ENCODE measurements at places on chromosomes 5 and 9.

DNA sequence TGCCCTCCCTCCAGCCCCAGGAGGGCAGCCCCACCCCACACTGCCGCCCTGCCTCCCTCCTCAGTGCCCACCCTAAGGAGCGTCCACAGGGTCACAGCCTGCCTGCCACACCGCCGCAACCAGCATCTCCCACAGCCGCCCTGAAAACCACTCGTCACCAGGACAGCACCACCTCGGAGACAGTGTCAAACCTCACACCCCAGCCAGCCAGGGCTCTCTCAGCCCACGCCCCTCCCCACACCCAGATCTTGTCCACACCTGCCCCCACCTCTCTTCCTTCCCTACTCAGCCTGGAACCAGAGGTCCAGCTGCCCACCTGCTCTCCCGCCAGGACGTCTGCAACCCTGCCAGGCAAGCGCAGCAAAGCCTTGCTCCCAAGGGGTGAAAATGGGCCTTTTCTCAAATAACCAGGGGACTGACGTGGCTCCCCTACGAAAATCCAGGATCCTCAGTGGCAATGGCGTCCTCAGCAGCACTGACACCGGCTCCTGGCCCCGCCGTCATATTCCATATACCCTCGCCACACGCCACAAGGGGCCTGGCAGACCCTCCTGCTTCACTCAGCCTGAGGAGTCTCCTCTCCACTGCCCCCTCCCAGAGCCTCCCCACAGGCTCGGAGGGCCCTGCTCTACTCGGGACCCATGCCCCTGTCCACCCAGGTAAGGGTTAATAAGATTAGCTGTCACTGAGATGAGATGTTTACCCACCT is 71.0 kb upstream of the ADAMTS2 start:
- peak; percentile 65 for DNase-seq

DNA sequence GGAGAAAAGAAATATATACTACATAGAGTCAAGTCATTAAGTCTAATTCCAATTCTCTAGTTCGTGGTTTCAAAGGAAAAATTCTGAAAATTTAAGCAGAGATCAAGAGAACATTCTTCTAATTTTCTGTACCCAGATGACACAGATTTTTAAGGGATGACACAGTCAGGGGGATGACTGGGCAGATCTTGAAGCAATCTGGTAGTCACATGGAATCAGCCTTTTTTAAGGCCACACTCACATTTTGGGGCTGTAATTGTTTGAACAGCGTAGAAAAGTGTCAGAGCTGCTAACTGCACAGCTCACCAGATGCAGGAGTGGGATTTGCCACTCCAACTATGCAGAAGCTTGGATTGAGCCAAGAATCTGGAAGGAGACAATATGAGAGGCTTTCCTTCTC is 20.4 kb downstream of the PDE4D start:
- DNase-seq, result no peak

DNA sequence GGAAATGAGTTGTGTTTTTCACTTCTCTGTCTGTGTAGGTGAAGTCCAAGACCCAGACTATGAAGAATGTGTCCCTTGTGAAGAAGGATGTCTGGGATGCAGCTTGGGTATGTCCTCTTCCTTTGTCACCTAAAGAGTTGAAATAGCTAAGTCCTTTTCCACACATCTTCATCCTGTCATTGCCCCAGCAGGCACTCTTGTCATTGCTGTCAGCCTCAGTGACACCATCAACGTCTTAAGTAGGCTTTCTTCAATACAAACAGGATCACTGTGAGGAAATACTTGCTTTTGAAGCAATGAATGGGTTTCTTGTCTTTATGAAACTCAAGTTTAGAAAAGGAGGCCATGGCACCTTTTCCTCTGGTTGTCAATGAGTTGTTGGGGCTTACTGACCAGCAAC is 153.6 kb downstream of the RFK start:
- DNase-seq, result no peak

DNA sequence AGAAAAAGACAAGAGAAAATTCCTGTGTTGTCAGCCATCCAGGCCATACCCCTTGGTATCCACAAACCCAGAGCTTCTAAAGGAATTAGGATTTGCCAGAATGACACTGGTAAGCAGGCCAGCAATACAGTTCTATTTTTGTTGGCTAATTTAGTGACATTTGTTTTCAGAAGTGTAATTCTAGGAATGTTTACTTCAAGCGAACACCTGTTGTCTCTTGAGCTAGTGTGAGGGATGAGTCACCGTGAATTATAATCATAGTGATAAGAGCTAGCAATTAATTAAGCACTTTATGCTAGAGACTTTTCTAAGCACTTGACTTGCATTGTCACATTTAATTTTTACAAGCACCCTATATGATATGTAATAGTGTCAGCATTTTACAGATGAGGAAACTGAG is 99.2 kb downstream of the PRKACG start:
- no peak for DNase-seq

GRCh38 chr5:170112876-170113521 is 7.3 kb downstream of the FOXI1 start:
- DNase-seq, result no peak

DNA sequence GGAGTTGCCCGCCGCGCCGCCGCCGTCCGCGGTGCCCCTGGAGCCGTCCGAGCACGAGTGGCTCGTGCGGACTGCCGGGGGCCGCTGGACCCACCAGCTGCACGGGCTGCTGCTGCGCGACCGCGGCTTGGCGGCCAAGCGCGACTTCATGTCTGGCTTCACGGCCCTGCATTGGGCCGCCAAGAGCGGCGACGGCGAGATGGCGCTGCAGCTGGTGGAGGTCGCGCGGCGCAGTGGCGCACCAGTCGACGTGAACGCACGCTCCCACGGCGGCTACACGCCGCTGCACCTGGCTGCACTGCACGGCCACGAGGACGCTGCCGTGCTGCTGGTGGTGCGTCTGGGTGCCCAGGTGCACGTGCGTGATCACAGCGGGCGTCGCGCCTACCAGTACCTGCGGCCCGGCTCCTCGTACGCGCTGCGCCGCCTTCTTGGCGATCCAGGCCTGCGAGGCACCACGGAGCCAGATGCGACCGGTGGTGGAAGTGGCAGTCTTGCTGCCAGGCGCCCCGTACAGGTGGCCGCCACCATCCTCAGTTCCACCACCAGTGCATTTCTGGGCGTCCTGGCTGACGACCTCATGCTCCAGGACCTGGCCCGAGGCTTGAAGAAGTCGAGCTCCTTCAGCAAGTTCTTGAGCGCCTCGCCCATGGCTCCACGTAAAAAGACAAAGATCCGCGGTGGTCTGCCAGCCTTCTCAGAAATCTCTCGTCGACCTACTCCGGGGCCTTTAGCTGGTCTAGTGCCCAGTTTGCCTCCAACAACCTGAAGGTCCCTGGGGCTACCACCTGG is 1.6 kb downstream of the SOWAHA start:
- DNase-seq, result no peak

GRCh38 chr5:43245724-43246385 is 53.8 kb downstream of the NIM1K start:
- no peak for DNase-seq

- DNase-seq, result no peak
These were observed 93.4 kb downstream of the KCNIP1 start for GRCh38 chr5:170597109-170597751.

DNA sequence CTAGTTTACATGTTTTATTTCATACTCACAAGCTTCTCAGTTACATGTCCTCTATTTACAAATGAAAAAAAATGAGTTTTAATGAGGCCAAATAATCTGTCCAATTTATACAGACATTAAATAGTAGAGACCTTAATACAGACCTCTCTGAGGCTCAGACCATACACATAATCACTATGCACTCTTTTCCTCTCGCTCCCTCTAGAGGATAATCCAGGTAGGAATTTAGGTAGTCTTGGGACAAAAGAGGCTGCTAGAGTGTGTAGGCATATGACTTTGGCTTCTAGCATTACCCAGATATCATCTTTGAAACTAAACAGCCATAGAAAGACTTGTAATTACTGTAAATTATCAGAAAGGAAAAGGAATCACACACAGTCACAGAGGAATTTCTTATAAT is 444.7 kb downstream of the HINT1 start:
- DNase-seq, result no peak

GRCh38 chr5:76326577-76327302 is 76.3 kb upstream of the IQGAP2 start:
- no peak for DNase-seq

DNA sequence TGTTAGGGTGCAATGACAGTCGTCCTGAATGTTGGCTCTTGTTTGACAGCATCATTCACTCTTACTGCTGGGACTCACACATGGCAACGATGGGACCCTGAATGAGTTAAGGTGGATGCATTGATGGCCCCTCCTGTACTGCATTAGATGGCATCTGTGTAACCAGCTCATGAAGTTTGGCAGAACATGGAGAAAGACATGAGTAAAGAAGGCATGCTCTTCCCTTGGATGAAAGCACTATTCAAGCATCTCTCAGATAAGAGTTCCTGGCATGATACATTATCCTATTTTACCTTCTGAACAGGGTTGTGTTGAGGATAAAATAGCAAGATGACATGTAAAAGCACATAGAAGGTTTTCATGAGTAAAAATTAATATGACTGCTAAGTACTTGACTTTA is 142.2 kb upstream of the GAS1 start:
- no peak for DNase-seq

DNA sequence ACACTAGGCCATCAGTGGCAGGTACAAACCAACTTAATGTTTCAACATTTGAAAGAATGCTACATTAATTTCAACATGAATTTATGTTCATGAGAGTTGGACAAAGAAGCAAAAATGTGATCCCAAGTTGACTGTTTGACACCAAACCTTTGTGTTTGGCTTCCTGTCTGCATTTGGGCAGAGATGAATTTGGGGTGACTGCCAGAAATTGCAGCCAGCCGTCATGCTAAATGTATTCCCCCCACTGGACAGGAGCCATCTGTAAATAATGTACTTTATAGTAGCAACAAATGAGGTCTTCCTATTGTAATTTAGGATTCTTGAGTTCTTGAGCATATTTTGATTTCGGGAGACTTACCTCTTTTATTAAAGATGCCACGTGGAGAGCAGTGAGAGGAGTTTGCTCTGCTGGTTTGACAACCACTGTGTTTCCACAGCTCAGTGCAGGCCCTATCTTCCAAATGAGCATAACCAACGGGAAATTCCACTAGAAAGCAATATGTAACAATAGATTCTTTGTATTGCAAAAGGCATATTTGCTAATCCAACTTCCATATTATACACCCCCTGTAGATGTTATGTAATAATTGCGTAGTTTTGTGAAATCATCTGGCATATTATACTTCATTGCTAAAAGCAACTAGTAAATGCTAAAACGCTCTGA is 27.6 kb downstream of the ALDH1A1 start:
- DNase-seq, result no peak

GRCh38 chr9:27468462-27469110 is 55.5 kb upstream of the IFNK start:
- no peak for DNase-seq

- DNase-seq, result no peak
These were observed 516.6 kb upstream of the CLINT1 start for GRCh38 chr5:158375531-158375930.

DNA sequence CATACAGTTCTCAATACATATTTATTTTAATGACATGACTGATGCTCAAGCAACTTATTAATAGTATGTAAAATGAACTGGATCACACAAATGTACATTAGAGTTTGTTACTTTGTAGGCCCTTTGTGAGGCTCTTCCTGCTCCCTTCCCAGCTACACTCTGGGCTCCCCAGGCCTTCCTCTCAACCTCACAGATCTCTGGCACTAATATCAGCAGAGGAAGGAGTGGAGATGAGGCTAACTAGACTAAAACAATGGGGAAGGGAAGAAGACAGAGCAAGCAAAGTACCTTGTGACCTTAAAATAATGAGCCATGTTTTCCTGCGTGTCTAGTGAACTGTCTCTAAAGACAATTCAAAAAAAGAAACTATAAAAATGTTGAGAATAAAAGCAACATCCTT is 30.3 kb upstream of the TEK start:
- DNase-seq, result no peak

All from cardiac septum (tissue), 1 donor.